ENCODE measurements at places on chromosomes 1 and 21. TPM values are rescaled to one million over a fixed set of nuclear protein-coding genes. Genes with fewer than 3 reads are reported as not detected.

The FAM20B gene
- total RNA-seq: 55.8 TPM

The CAP1 gene
- 179 TPM for total RNA-seq

The GCSAML gene
- total RNA-seq: 0.59 TPM

The ANKRD35 gene
- 1.5 TPM for total RNA-seq

The HSPG2 gene
- 307 TPM for total RNA-seq

The NUF2 gene
- 1.2 TPM for total RNA-seq

The ASPM gene
- 0.53 TPM for total RNA-seq

The CDCP2 gene
- not detected for total RNA-seq
